IPS-NIHi11 (cell line): ENCODE measurements at places on chromosomes 4 and X.
A peak's percentile ranks its signal among the peaks of the same experiment; 100 is the strongest.

GRCh38 chr4:91436556-91436955, 867.2 kb upstream of the GRID2 start:
- no peak for DNase-seq

DNA sequence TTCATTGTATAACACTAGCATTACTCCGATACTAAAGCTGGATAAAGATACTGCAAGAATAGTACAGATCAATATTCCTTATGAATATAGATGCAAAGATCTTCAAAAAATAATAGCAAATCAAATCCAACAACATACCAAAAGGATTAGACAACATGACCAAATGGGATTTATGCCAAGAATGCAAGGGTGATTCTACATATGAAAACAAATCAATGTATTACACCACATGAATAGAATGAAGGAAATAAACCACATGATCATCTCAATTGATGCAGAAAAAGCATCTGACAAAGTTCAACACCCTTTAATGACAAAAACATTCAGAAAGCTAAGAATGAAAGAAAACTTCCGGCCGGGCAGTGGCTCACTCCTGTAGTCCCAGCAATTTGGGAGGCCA, 42.8 kb downstream of the CUL4B start:
- no peak for DNase-seq

DNA sequence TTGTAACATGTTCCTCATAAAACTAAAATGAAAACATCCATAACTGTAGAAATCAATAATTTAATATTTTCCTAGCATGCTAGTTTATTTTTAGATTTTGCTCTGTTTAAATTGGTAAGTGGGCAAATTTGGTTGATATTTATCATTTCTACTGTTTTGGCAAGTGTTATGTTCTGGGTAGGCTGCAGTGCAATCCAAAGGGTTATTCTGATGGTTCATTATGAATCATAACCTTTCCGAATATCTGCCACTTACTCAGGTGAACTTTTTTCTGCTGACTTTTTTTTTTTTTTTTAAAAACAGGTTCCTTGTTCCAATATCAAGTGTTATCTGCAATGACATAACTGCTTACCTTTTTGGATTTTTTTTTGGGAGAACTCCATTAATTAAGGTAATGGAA, 52.0 kb downstream of the CDS1 start:
- DNase-seq = no peak

- DNase-seq = no peak
Measured at GRCh38 chr4:40562208-40562607, 67.5 kb downstream of the RBM47 start.

DNA sequence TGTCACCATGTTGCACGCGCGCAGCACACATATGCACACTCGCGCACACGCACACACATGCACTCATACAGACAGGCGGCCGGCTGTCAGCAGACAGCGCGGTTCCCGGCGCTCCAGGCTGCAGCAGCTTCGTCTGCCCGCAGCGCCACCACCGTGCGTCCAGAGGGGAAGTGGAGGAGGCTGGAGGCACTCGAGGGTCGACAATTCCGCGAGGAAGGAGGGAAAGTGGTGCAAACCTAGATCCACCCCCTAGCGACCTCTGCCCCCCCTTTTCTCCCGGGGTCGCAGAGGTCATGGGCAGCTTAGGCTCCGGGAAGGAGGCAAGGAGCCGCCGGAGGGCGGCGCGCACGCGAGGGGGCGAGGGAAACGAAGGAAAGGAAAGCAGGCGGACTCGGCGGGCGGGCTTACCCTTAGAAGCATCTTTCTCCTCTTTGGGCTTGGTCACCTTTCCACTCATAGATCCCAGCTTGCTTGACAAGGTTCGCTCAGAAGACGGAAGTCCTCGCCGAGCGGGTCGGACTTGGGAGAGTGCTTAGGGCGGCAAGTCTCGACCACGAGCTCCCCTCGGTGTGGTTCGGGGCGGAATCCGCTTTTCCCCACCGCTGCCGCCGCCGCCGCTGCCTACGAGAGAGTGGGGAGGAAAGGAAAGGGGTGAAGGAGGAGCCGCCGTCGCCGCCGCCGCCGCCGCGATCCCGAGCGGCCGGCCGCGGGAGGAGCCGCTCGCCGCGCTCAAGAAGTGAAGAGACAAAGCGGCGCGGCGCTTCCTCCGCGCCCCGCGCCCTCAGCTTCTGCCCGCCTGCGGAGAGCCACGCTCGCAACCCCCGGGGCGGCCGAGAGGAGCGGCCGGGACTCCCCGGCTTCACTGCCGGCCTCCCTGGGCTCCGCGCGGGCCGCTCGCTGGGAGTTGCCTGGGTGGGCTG, 326.6 kb upstream of the F9 start:
- DNase-seq = no peak

- no peak for DNase-seq
Measured at GRCh38 chr4:91035276-91035675, 908.1 kb downstream of the CCSER1 start.

- DNase-seq = no peak
Measured at GRCh38 chr4:113811359-113811758, 49.8 kb upstream of the CAMK2D start.

GRCh38 chr4:123478859-123479345, 82.3 kb downstream of the SPRY1 start:
- peak; percentile 33 for DNase-seq

- DNase-seq = no peak
Measured at GRCh38 chr4:36215627-36216026, 28.7 kb downstream of the ARAP2 start.
